ENCODE measurements at places on chromosomes 6 and 20. TPM values are rescaled to one million over a fixed set of nuclear protein-coding genes. Genes with fewer than 3 reads are reported as not detected.

KIAA1755 gene
- total RNA-seq = 7.0 TPM

DNA sequence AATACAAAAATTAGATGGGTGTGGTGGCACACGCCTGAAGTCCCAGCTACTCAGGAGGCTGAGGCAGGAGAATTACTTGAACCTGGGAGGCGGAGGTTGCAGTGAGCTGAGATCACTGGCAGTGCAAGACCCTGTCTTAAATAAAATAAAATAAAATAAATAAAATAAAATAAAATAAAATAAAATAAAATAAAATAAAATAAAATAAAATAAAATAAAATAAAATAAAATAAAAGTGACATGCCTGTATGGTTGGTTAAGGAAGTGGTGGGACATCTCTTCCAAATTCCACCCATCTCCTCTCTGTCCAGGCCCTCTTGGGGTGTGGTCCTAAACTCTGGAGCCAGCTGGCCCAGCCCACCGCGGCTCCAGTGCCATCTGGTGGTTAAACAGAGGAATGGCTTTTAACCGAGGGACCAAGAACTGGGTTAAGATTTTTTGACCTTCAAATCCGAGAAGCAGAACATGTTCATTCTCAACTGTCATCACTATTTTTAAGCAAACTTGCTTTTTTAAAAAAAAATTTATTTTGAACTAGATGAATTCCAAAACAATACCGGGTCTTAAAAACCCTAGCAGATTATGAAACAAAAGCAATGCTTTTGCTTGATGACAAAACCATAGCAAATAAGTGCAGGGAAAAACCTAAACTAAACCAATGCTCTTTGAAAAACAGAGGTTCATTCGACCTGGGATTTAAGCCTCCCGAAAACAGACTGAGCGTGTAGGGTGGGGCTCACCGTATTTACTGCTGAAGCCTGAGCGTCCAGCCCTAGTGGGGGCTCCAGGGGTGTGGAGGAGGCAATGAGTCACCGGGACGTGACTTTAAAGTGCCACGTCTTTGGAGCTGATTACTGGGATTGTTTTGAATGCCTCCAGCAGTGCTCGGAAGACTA is 68.8 kb downstream of the CDC5L start:
- DNase-seq = no peak

CCN6 gene
- total RNA-seq = not detected

GRCh38 chr6:106508834-106509233 is 120.5 kb downstream of the RTN4IP1 start:
- no peak for DNase-seq

DNA sequence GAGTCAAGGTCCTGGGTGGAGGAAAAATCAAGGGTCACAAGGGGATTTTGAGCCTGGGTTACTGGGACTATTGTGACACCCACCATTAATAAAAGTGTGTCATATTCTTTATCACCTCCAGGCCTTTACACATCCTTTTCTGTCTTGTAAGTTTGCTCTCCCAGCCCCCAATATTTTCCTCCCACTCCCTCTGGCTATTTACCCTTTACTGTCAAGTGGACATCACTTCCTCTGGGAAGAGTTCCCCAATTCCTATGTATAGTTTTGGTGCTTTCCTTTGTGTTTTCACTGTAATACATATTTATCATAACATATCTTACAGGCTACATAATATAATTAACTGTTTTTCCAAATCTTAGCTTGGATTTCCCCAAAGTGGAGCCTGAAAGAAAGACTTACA is 36.3 kb downstream of the MARCKS start:
- DNase-seq = no peak

KIF6 gene
- not detected for total RNA-seq

LY6G6F gene
- total RNA-seq = not detected

NKAIN2 gene
- 0.30 TPM for total RNA-seq

- no peak for DNase-seq
Observed at GRCh38 chr6:126071000-126071647, 84.8 kb downstream of the TRMT11 start.

GRCh38 chr20:34977365-34978091 is 21.9 kb downstream of the MYH7B start:
- peak; percentile 88 for DNase-seq

DNA sequence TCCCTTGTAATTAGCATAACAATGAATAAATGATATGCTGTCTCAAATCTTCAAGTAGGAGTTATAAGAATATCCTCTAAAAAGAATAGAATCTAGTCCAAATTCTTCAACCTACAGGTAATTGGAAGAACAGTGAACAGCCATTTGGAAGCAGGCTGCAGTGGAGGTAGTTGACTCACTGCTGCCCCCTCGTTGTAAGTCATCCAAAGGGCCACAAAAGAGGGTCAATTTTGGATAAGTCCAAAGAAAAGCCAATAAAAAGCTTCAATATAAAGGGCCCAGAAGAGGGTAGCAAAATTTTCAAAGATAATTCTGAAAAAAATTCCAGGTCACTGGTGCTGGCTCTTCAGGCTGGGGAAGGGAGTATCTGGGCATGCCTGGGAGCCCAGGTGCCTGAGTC is 60.8 kb upstream of the SSTR4 start:
- no peak for DNase-seq

- no peak for DNase-seq
Observed at GRCh38 chr20:60862601-60863000, 389.5 kb upstream of the CDH4 start.

ILRUN gene
- 104 TPM for total RNA-seq

GRCh38 chr20:21083825-21084325 is 22.3 kb downstream of the LINC00237 start:
- DNase-seq = no peak

EYS gene
- 0.24 TPM for total RNA-seq

DNA sequence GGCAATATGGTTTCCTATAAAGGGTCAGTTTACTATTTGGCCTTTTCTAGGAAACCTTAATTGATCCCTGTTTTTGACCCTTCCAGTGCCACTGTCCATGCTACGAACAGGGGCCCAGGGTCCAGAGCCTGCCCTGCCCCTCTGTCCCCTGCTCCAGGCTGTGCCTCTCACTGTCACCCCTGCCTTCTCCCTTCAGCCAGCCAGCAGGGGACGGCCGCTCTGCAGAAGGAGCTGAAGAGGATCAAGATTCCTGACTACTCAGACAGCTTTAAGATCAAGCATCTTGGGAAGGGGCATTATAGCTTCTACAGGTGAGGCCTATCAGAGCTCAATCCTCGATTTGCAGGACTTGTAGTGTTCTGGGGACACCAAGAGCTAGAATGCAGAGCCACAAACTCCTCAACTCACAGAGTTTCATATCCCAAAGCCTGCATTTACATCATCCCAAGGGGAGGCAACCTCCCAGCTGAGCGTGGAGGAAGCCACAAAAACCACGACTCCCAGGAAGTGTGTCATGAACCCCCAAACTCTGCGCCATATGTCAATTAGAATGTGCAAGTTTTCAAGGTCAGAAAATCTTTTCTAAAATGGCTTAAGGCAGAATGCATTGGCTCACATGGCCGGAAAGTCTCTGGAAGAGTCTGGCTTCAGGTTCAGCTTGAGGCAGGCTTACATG is 3.6 kb downstream of the BPI start:
- DNase-seq = no peak

GRCh38 chr6:3190056-3190455 is 32.7 kb upstream of the TUBB2A start:
- peak; percentile 62 for DNase-seq

BANF2 gene
- not detected for total RNA-seq

ARHGAP40 gene
- not detected for total RNA-seq

DNA sequence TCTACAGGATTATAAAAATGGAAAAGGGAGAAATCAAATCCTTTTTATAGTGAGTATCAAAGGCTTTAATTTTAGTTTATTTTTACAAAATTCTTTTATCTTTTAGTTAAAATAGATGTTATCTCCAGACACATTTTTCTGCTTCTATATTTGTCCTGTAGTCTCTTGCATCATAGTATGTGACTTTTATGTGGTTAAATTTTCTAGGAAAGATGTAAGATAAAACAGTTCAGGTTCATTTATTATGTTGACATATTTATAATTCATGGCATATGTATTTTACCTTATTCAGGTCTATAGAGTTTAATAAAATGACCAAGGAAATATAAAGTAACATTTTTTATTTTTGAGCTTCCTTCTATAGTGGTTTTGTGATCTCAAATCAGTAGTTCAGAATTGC is 52.7 kb upstream of the PRL start:
- DNase-seq = no peak

GRCh38 chr6:164007881-164008280 is 593.4 kb downstream of the QKI start:
- DNase-seq = no peak

DNA sequence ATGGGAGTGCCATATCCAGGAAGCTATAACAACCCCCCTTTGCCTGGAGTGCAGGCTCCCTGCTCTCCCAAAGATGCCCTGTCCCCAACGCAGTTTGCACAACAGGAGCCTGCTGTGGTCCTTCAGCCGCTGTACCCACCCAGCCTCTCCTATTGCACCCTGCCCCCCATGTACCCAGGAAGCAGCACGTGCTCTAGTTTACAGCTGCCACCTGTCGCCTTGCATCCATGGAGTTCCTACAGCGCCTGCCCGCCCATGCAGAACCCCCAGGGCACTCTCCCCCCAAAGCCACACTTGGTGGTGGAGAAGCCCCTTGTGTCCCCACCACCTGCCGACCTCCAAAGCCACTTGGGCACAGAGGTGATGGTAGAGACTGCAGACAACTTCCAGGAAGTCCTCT is 56.7 kb upstream of the TMEM181 start:
- DNase-seq = no peak

- no peak for DNase-seq
Observed at GRCh38 chr20:58740356-58741308, 48.0 kb downstream of the NPEPL1 start.

GRCh38 chr20:40782043-40782368 is 93.0 kb upstream of the MAFB start:
- DNase-seq = no peak

DNA sequence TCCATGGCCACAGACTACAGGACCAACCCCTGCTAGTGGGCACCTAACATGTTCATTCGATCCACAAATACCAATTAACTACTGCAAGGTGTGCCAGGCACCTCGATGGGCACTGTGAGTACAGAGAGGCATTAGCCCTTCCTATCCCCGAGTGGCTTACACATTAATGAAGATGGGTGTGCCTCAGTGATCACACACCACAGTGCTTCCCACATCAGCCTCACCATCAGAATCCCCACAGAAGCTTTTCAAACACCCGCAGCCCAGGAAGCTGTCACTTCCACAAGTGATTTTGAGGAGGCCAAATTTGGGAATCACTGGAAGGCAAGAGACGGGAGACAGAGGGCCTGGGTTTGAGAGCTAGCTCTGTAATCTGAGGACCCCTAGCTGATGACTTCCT is 23.7 kb downstream of the EZR start:
- no peak for DNase-seq

EFCAB8 gene
- not detected for total RNA-seq

- DNase-seq = no peak
Observed at GRCh38 chr6:109706513-109706912, 15.4 kb downstream of the FIG4 start.

DNA sequence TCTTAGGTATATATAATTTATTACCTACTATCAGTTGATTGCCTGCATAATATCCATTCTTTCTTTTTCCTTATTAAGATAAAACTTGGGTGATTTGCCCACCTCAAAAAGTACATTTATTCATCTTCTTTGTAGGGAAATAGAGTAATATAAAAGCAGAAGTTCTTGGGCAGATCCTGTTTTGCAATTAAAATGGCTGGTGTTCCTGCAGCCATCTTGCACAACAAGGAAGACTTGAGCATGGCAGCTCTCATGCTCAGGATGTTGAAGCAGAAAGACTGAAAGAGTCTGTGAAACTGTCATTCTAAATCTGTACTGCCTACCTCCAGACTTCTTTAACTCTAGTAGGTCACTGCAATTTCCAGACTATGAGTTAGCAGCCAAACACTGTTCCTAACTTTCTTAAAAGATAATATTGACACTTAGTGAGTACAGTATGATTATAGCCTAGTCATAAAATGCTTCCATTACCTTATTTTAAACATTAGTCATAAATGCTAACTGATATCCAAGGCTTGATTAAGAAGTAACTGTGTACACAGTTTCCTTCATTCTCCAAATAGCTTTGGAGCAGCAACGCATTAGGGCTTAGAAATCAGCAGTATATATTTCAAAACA is 24.6 kb upstream of the HTR1B start:
- no peak for DNase-seq

DNA sequence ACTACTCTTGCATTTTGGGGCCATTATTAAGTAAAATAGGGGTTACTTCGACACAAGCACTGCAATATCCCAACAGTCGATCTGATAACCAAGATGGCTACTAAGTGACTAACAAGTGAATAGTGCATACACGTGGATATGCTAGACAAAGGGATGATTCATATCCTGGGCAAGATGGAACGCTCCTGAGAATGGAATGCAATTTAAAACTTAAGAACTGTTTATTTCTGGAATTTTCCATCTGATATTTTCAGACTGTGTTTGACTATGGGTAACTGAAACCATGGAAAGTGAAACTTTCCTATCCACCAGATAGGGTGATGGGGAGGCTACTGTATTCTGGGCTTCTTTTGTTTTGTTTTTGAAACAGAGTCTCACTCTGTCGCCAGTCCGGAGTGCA is 66.5 kb downstream of the ILRUN start:
- DNase-seq = no peak

- no peak for DNase-seq
Observed at GRCh38 chr6:16759181-16759645, 2.0 kb downstream of the ATXN1 start.

TGM3 gene
- total RNA-seq = not detected

C20orf141 gene
- not detected for total RNA-seq

MMP24 gene
- 0.40 TPM for total RNA-seq

DNA sequence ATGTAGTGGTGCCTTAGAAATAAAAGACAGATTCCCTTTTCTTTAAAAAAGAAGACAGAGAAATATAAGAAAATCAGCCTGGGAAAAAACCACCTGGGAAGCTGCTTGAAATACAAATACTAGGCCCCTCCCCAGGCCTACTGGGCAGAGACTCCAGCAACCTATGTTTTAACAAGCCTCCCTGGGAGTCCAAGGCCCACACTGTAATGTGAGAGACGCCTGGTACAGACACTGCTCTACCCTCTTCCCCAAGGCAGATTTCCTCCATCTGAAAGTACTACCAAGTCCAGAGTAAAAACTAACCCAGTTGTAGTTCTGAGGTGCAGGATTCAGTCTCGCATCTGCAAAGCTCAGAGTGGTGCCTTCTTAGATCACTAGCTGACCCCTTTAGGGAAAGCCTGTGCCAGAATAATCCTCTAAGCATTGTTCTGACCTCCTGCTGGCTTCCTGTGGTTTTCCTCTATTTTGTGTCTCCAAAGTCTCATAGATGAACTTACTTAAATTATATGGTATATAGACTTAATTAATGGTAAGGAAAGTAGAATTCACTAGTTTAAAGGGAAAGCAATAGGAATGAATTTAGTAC is 270.2 kb upstream of the SLC35B3 start:
- DNase-seq = no peak

DNA sequence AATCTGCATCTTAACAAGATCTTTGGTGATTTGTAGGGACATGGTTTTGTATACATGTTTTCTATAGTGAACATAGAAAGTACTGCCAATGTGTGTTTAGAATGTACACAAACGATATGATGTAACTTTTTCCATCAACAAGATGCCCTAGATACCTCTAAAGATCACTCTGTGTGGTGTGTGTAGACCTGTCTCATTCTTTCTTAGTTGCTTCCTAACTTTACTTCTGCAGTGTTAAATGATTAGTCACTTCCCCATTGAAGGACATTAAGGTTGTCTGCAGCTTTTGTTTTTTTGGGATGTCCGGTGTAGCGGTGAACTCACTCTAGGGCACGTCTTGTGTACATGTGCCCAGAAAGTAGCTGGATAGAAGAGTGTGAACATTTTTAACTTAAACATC is 35.9 kb downstream of the CDYL start:
- no peak for DNase-seq

GSTA2 gene
- total RNA-seq = not detected

All from cardiac septum (tissue), 1 donor.